Activated T-cell treated with anti-CD3 and anti-CD28 coated beads, Interleukin-2, amount 50 U/mL, for 48 hours (primary cell): ENCODE measurements at places on chromosomes 5 and 9.

- DNase-seq, result peak; percentile 28
Measured at GRCh38 chr5:173789031-173789920, 98.9 kb upstream of the CPEB4 start.

- no peak for DNase-seq
Measured at GRCh38 chr5:172616730-172617129, 24.3 kb upstream of the NEURL1B start.

DNA sequence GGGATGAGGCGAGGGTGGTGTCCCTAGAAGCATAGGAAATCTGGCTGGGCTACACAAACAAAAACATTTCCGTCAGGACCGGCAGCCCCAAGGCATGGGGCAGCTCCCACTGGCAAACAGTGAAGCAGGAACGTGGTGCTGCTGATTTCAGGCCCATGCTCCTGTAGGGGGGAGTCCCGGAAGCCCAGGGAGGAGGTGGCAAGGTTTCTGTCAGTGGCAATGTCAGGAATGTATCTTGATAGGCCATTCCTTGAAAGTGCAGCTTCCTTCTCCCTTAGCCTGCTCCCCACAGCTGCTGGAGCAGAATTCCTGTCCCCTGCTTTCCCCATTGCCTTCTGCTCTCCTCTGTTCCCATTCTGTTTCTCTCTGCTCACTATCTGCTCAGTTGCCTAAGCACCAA lies 42.4 kb downstream of the MRRF start:
- DNase-seq, result no peak

DNA sequence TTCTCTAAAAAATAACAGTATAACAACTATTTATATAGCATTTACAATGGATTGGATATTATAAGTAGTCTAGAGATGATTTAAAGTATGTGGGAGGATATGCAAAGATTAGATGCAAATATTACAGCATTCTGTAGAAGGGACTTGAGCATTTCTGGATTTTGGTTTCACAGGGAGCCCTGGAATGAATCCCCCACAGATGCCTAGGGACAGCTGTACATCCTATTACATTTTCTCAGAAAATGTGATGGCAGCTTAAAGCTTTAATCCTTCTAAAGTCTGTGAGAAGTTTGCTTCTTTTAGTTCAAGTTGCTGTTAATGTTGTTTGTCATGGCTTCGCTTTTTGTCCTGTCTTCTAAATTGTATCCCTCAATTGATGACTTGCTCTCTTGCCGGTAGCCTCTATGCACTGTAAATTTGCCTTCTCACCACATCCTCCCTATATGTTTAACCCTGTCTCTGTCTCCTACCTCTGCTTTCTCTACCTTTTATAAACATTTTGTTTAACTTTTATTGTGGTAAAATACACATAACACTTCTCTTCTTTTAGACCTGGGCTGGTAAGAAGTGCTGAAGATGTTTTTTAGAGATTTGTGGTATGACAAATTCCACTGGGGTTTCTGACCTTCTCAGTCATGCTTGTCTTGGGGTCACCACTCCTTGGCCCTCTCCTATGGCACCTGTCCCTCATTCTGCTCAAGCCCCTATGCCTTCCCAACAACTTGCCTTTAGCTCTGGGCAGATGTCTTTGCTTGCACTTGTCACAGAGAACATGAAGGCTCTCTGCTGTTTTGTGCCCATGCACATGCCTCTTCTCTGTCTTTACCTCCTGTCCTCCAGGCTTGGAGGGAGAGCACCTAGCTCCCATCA lies 37.9 kb downstream of the LNPEP start:
- no peak for DNase-seq

DNA sequence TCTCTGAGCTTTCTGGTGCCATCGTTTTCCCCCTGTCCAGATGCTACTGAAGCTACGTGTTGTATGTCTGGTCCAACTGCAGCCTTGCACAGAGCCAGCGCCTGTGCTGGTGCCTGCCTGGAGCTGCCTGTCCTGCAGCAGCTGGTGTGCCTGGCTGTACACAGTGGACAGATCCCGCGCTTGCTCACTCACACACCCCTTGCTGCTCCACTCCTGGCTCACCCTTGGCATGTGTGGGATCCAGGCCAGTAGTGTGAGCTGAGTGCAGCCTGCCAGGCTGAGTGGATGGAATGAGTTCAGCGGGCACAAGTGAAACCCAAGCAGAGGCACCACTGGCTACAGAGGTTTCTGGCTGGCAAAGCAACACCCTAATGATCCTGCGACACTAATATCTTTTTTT lies 40.4 kb downstream of the FER start:
- no peak for DNase-seq

DNA sequence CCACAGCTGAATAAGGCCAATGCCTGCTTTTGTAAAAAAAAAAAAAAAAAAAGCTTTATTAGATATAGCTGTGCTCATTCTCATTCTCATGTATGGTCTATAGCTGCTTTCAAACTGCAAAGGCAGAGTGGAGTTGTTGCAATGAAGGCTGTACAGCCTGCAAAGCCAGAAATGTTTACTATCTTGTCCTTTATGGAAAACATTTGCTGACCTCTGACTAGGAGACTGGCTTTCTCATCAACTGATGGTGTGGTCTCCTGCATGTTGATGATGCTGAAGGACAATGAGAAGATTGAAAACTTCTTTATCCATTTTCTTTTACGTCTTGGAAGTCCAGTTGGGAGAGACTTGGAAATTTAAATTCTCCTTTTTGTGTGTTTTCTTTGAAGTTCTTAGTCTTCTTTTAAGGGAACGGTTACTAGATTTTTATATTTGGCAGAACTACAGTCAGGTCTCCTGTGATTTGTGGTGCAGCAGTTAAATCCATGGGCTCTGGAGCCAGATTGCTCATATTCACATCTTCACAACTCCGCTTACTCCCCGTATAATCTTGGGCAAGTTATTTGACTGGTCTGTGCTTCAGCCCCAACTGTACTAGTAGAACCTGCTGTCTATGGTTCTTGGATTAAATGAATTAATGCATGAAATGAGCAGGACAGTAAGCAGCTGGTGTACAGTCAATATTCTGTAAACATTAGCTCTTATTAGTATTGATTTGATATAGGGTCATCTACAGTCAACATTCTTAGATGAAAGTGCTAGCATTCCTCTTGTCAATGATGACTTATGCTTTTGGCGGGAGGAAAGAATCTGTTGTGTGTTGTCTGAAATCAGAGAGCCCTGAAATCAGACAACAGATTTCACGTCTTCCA lies 39.7 kb upstream of the BASP1 start:
- no peak for DNase-seq

DNA sequence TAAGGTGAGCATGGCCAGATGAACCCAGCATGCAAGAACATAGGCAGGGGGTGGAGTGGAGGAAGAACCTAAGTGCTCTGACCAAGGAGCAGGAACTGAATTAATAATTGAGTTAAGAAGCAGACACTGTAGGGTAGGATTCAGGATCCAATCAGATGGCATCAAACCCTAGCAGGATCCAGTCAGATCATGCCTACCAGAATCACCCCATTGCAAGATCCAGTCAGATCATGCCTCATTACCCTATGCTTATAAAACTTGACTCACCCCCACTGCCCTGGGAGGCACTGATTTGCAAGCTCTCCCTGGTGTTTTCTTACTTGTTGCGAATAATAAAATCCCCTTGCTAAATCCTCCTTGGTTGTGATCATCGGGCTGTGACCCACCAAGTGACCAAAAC lies 19.7 kb downstream of the TUSC1 start:
- DNase-seq, result no peak

DNA sequence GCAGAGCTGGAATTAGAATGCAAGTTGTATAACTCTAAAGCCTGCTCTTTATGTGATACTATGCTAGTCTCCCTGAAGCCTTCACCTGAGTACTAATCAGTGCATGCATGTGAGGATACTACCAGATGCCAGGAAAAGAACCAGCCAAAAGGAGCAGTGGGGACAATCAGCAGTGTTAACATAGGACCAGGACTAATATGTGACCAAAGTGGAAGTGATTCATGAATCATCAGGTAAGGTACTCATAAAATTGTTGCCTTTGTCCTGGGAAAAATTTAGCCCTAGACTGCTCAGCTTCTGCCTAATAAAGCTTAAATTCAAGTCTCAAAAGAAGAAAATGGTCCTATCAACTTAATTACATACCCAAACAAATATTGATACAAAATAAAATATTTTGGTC lies 13.4 kb upstream of the TSLP start:
- no peak for DNase-seq

DNA sequence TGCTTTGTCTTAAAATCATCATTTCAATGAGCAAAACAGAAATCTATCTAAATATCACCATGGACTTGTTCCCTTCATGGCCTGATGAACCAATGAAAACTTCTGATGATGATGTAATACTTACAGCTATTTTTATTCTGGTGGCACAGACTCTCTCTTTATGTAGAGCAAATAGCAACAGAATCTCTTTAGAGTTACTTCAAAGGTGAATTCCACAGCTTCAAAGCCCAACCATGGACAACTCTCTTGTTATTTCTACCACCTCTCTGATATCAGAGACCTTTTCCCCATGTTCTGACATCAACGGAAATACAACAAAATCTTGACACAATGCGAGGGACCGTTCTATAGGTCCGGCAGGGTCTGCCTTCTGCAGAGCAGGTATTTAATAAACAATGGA lies 70.1 kb downstream of the RETREG1 start:
- no peak for DNase-seq
